Endothelial cell of umbilical vein (primary cell): ENCODE measurements at places on chromosomes 5 and 9. TPM values are rescaled to one million over a fixed set of nuclear protein-coding genes. Genes with fewer than 3 reads are reported as not detected.

Gene PCDHA10
- total RNA-seq = 0.07 and 0.18 TPM in 2 replicates

Gene TAF11L10
- total RNA-seq = not detected in 2 replicates

Gene CER1
- not detected in 2 replicates for total RNA-seq

Gene NIPAL4
- total RNA-seq = not detected in 2 replicates

Gene BTNL8
- total RNA-seq = not detected in 2 replicates

Gene FOXD4L4
- 0.15 and 0.39 TPM in 2 replicates for total RNA-seq

Gene SLC36A3
- not detected in 2 replicates for total RNA-seq

Gene CCDC187
- not detected in 2 replicates for total RNA-seq

Gene FGF10
- total RNA-seq = not detected in 2 replicates

Gene NMUR2
- total RNA-seq = not detected in 2 replicates

Gene CARD6
- total RNA-seq = 21.1 and 23.8 TPM in 2 replicates

Gene FBP2
- not detected in 2 replicates for total RNA-seq

Gene PRRX2
- total RNA-seq = 0.32 and 0.77 TPM in 2 replicates

Gene TTC16
- not detected in 2 replicates for total RNA-seq

Gene PCBD2
- 10.0 and 10.7 TPM in 2 replicates for total RNA-seq

Gene ZNF169
- total RNA-seq = 5.4 and 6.3 TPM in 2 replicates

Gene CBY3
- not detected in 2 replicates for total RNA-seq

Gene ST8SIA4
- total RNA-seq = 25.0 and 28.3 TPM in 2 replicates

Gene LECT2
- total RNA-seq = not detected in 2 replicates

Gene ISL1
- 0.53 and 1.1 TPM in 2 replicates for total RNA-seq

Gene IL5
- not detected in 2 replicates for total RNA-seq

Gene CMYA5
- total RNA-seq = 0.09 and 0.20 TPM in 2 replicates

Gene HSPB3
- total RNA-seq = not detected in 2 replicates

Gene PDE6A
- total RNA-seq = not detected in 2 replicates

Gene SHISAL2B
- total RNA-seq = not detected in 2 replicates

Gene TSLP
- total RNA-seq = not detected in 2 replicates

Gene TNFSF8
- not detected in 2 replicates for total RNA-seq

Gene TSSK1B
- total RNA-seq = 0.12 TPM in 1 of 2 replicates, not detected in the other

Gene GCNT1
- 11.0 and 18.1 TPM in 2 replicates for total RNA-seq

Gene SPOCK1
- total RNA-seq = 280 and 404 TPM in 2 replicates

Gene PCDHAC2
- total RNA-seq = 0.90 and 1.00 TPM in 2 replicates

Gene ZNF79
- 8.9 and 10.6 TPM in 2 replicates for total RNA-seq

Gene OBP2B
- not detected in 2 replicates for total RNA-seq

Gene KIF20A
- 72.0 and 78.1 TPM in 2 replicates for total RNA-seq

Gene BASP1
- 79.3 and 102 TPM in 2 replicates for total RNA-seq

Gene INSYN2B
- 8.2 and 9.9 TPM in 2 replicates for total RNA-seq

Gene PLAC8L1
- 0.80 and 1.1 TPM in 2 replicates for total RNA-seq

Gene PCDHA9
- total RNA-seq = not detected in 2 replicates

Gene AK3
- 38.1 and 42.3 TPM in 2 replicates for total RNA-seq

Gene TMC1
- total RNA-seq = 0.48 and 1.5 TPM in 2 replicates

Gene DND1
- 1.1 TPM in 2 replicates for total RNA-seq

Gene GZMA
- total RNA-seq = not detected in 2 replicates

Gene PCDHB5
- total RNA-seq = 0.27 and 0.28 TPM in 2 replicates

Gene PLEKHG4B
- not detected in 2 replicates for total RNA-seq

Gene CYSRT1
- total RNA-seq = 0.44 and 0.92 TPM in 2 replicates

Gene SPARC
- total RNA-seq = 3,114 and 3,174 TPM in 2 replicates

Gene CTNND2
- not detected in 2 replicates for total RNA-seq

Gene FCN2
- not detected in 2 replicates for total RNA-seq

Gene PDZD2
- total RNA-seq = 3.4 and 6.9 TPM in 2 replicates
